ENCODE measurements at places on chromosomes 12 and 14.

DNA sequence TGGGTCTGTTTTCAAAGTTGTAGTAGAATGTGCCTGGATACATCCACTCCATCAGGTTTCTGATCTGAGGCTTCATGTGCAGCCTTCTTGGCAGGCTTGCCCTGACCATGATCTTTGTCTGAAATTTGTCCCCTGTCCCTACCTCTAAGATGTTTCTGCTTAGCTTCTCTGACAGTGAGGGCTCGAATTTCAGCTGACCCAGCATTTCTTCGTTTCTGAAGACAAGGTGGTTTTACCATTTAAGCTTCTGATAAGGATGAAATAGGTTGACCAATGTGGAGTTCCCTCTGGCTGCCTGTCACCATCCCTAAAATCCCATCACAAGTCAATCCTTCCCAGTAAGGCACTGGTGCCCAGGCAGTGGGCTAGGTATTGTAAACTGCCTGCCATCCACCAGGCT lies 57.0 kb downstream of the CMKLR1 start:
- DNase-seq, result no peak

GRCh38 chr12:28500373-28501024 lies 310.2 kb downstream of the CCDC91 start:
- DNase-seq, result no peak

DNA sequence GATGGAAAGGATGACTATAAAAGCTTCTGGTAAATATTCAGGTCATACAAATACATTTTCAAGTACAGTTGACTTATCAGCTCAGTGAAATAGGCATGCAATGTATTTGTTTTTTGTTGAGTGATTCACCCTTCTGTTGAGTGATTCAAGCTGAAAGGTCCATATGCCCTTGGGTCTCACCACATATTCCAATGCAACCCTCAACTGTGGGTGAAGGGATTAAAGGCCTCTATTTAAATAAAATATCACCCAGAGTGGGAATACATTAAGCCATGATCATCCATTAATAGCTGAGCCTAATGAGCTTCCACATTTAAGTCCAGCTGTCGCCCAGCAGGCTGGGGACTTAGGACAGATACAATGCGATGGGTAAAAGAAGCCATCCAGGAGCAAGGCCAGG lies 120.2 kb downstream of the CRACR2A start:
- no peak for DNase-seq

- DNase-seq, result no peak
Observed at GRCh38 chr14:96092936-96093335, 53.8 kb downstream of the C14orf132 start.

DNA sequence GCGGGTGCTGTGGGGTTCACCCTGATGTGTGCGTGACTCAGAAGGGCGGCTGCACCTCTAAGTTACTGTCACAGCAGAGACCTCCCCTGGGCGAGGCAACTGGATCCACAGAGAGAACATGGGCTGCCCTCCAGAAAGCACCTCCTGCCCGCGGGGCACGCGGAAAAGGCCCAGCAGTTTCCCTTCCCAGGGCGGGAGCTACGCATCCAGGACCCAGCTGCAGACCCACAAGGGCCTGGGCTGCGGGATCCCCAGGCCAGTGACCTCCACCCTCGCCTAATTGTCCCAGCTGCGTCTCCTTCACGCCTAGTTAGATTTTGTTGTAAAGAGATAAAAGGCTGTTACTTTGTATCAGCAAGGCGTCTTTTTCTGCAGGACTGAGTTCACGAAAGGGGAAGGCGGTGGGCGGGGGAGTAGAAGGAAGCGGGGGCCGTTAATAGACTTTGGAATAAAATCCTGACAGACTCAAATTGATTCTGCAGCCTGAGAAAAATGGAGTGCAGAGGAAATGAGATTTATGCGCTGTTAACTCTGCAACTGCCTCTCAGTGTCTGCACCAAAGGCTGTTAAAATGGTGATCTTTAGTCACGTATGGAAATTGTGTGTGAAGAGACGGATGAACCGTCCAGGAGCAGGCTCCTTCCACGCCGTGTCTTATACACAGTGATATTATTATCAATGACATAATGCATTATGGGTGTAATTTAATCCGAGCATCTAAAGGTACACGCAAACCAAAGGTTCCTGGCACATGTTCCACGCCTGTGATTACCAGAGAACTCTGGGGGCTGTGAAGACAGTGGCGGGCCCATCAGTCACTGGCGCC lies 65.9 kb upstream of the FBRSL1 start:
- DNase-seq, result no peak

DNA sequence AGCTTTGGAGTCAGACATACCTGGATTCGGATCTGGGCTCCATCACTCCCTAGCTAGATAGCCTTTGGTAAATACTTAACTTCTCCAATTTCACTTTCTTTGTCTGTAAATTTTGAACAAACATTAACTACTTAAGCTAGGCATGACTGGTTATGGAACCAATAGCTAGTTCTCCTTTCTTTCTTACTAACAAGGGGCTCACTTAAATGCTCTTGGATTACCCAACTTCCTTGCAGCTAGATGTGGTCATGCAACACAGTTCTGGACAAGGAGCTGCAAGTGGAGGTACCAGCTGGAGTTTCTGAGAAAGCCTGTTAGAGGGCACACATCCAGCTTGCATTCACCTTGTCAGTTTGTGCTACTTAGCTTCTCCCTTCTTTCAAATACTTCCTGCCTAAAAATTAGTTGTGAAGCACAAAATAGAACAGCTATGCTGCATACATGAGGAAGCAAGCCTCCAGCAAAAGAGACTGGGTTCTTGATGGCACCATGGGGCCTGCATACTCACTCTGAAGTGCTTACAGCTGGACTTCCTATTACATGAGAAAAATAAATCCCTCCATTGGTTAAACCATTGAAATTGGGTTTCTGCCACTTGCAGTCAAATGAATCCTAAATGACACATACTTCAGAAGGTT lies 210.1 kb upstream of the EEA1 start:
- no peak for DNase-seq

DNA sequence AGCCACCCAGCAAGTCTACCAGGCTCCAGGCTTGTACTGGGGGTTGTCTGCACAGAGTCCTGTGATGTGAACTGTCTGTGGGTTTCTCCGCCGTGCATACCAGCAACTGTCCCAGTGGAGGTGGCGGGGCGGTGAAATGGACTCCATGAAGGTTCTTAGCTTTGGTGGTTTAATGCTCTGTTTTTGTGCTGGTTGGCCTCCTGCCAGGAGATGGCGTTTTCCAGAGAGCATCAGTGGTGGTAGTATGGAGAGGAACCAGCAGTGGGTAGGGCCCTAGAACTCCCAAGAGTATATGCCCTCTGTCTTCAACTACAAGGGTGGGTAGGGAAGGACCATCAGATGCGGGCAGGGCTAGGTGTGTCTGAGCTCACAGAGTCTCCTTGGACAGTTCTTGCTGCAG lies 303.8 kb downstream of the TMEM121 start:
- DNase-seq, result peak; percentile 3

GRCh38 chr12:26133521-26133920 lies 8.7 kb upstream of the BHLHE41 start:
- DNase-seq, result no peak

DNA sequence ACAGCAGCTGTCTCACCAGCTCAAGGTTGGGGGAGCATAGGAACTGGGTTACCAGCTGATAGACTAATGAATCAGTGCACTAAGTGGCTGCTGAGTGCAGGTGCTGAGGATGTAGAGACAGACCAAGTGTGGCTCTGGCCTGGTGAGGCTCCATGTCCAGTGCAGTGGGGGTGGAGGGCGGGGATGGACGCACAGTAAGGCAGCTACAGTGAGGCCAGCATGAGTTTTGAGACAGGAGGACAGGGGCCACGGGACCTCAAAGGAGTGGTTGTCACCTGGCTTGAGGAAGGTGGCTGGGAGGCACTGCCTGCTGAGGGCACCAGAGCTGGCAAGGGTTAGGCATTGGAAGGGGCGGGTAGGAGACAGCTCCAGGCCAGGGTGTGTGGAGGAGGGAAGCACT lies 37.0 kb downstream of the SYNE3 start:
- DNase-seq, result no peak

- no peak for DNase-seq
Observed at GRCh38 chr14:23916446-23916845, 37.1 kb upstream of the DHRS4 start.

DNA sequence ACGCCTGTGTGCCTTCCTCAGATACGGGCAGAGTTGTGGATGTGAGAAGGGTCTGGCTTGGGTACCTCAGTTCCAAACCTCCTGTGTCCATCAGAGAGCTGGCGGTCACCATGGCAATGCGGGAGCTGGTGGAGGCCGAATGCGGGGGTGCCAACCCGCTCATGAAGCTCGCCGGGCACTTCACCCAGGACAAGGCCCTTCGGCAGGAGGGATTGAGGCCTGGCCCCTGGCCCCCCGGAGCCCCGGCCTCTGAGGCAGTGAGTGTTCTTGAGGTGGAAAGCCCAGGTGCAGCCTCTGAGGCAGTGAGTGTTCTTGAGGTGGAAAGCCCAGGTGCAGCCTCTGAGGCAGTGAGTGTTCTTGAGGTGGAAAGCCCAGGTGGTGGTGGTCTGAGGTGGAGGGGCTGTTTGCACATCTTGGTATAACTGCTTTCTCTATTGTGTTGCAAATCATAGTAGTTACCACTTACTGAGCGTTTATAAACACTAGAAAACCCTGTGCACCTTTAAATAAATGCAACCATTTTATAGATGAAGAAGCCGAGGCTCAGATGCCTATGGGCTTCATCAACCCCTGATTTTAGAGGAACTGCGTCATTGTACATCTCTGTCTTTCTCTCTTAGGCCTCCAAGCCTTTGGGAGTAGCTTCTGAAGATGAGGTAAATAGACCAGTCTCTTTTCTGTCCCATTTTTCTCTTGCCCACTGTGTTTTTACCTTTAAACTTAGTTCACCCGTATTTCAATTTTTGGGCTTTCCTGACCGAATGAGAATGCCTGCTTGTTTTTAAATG lies 976 bp downstream of the PEX5 start:
- DNase-seq, result no peak

GRCh38 chr14:34851395-34851794 lies 23.8 kb downstream of the BAZ1A start:
- no peak for DNase-seq

DNA sequence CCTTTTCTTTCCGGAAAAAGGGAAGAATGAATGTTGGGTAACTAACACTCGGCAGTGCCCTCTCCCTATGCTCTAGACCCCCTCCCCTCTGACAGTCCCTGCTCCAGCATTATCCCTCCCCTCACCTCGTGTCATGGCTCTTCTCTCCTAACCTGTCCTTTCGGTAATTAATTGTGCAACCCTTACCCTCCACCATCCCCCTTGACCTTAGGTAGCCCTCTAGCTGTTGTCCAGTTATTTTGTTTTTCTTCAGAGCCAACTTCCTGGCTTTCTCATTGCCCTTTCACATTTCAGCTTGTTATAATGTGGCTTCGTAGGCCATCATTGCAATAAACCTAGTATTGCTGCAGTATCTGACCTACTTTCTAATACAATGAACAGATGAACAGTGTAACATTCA lies 11.2 kb downstream of the ARG2 start:
- DNase-seq, result no peak

- no peak for DNase-seq
Observed at GRCh38 chr12:86945685-86946196, 689.5 kb upstream of the MGAT4C start.

DNA sequence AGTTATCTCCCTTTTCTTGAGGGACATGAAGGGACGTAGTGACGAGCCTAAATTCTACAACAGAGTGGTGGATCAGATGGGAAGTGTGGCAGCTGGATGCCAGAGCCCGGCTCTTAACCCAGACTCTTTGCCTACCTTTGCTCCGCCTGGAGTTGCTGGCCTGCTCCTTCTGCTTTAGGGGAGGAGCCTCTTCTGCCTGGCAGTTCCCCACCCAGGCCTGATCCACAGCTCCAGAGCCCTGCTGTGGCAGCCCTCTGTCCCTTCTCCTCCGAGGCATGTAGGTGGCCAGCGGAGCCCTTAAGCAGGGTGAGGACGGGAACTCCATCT lies 2.3 kb upstream of the PRPH start:
- no peak for DNase-seq

DNA sequence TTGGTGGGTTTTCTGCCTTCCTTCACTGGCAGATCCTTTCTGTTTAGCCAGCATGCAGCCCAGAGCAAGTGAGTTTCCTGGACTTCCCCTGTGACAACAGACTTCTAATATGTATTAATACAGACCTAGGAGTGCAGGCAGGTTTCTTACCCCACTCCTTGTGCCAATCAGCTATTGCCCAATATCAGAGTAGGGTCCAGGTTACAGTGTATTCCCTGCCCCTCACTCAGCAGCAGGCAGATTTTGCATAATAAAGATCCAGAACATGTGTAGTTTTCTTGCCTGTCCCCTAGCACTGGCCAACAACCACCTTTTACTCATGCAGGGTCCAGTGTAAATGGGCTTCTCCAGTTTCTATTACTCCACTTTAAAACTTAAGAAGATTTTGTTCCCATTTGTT lies 4.7 kb upstream of the SMIM10L1 start:
- DNase-seq, result no peak

GRCh38 chr12:122243965-122244364 lies 18.1 kb upstream of the DIABLO start:
- DNase-seq, result peak; percentile 26

GRCh38 chr12:64057706-64058105 lies 164.4 kb downstream of the KICS2 start:
- no peak for DNase-seq

- DNase-seq, result no peak
Observed at GRCh38 chr14:21647380-21647779, 6.3 kb upstream of the OR4E2 start.

DNA sequence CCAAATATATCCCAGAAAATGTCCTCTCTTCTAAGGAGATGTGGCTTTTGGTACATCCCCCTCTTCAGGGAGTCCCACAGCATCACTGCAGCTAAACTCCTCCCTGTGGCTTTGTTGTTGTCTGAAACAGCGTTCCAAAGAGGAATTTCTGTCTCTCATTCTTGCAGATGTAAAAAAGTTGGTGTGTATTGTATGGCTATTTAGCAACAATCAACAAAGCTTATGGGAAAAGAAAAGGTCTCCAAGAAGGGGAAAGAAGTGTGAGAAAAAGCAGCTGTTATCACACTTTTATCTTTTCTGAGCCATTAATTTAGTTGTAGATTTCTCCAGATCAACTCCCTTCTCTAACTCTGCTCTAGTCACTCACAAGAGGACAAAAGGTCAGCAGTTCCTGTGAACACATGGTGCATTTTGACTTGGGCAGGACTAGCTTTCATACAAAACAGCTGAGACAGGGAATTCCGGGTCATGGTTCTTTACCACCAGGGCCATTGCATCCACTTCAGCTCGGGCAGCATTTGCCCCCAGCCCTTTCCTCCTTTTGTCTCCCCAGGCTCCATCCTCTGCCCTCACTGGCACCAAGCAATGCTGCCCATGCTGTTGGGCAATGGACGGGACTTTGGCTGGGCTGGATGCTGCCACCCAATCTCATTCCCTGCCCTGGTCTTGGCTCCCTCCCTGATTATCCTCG lies 184.7 kb downstream of the TMX1 start:
- no peak for DNase-seq

DNA sequence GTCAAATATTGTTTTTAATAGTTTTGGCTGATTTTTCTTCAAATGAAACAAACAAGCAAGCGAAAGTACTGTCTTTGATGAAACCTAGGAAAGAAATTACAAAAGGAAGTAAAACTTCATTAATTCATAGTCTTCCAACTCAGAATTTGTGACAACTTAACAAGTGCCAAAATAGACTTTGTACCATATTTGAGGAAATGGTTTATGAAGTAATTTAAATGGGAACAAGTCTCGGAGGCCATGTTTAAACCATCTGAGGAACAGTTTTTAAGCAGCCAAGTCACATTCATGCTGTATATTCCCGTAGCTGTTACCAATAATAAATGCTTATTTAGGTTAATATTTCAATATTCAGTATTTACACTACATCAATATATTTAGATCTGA lies 745 bp upstream of the ARHGDIB start:
- DNase-seq, result no peak
